Fibroblast of lung (primary cell): ENCODE measurements at places on chromosomes 3 and 15. TPM values are rescaled to one million over a fixed set of nuclear protein-coding genes. Genes with fewer than 3 reads are reported as not detected.

The CLDND1 gene
- total RNA-seq = 71.4 and 76.8 TPM in 2 replicates

The KNG1 gene
- not detected in 2 replicates for total RNA-seq

The MESP2 gene
- total RNA-seq = 0.77 and 0.99 TPM in 2 replicates

The CAPN3 gene
- 1.8 and 3.6 TPM in 2 replicates for total RNA-seq

The ASB14 gene
- total RNA-seq = not detected in 2 replicates

GRCh38 chr3:185361920-185362319 lies 1.0 kb upstream of the MAP3K13 start:
- no peak overlapping the region for H3K4me3 ChIP-seq
- peak; percentile 62 for DNase-seq
- no peaks in the 10 kb centered on the region for H3K4me1 ChIP-seq
- no peak overlapping the region for H3K27ac ChIP-seq
- peaks cover 3% of the 10 kb centered on the region for H3K27me3 ChIP-seq

DNA sequence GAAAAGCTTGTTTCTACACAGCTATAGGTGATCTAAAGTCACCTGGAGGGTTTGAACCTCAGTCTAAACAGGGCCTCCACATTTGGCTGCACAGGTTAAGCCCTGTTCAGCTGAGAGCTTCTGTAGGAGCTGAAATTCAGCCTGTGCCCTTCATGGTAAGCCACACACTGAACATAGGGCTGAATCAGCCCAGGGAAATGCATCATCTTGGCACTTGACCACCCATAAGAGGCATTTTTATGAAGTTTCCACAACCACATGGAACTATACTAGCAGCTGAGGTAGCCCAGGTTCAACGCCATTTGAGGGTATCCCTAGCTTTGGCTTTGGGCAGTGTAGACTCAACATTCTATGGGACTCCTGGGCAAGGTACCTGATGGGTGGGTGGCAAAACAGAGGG lies 126.8 kb downstream of the FAM174B start:
- no peak for DNase-seq
- no peaks in the 10 kb centered on the region for H3K4me1 ChIP-seq
- no peak overlapping the region for H3K4me3 ChIP-seq
- H3K27ac ChIP-seq = no peak overlapping the region
- H3K27me3 ChIP-seq = no peaks in the 10 kb centered on the region

GRCh38 chr15:93031103-93031464 lies 57.9 kb downstream of the RGMA start:
- peaks cover 15% of the 10 kb centered on the region for H3K4me1 ChIP-seq
- no peak overlapping the region for H3K27ac ChIP-seq
- no peak overlapping the region for H3K4me3 ChIP-seq
- DNase-seq = no peak
- peaks cover 5% of the 10 kb centered on the region for H3K36me3 ChIP-seq
